ENCODE measurements at places on chromosomes 11 and 22.

DNA sequence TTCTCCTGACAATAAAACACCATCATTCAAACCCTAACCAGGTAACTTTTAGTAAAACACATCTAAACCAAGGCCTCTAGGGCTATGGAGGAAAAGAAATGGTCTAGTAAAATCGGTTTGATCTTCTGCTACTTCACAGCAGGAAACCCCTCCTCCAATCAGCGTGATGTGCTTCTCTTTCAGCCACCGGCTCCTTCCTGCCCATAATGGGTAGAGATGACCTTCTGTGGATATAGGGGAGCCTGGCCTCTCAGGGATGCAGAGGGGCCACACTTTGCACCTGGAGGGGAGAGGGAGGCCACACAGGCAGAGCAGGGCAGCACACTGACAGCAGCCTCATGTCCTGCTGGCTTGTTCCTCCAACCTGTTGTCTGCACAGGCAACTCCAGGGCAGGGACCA is 6.9 kb downstream of the EHD1 start:
- DNase-seq: no peak

- DNase-seq: no peak
Measured at GRCh38 chr11:17496406-17496805, 19.8 kb upstream of the ABCC8 start.

GRCh38 chr11:89633135-89633705 is 76.9 kb upstream of the TRIM77 start:
- DNase-seq: no peak

DNA sequence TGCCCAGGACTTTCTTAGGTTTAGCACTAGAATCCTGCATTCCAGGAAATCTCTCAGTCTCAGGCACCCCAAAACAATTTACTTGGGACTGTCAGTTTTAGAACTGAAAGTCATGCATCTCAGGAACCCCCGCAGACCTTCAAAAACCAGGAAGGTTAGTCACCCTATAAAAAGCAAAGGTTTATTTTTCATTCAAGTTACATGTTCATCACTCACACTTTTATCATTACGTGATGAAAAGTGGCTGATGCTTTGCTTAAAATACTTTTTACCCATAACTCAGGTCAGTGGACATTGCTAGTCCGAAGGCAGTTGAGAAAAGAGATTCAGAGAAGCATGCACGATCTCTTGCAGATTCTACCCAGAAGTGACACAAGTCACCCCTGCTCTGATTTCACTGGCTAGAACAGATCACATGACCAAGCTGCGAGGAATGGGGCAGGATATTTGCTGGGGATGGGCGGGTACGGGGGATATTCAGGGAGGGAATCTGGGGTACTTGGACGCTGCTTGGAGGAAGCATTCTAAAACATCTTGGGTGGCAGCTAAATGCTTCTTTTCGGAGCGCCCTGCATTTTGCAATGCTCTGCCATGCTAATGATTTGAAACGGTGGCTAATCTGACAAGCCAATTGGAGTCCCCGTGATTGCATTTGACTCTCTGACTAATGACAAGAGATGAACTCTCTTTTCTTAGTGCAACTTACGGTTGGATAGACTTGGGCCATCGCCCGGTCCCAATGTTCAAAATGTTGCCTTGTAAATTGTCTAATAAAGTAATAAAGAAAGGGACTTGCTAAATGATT is 110.2 kb downstream of the MIAT start:
- DNase-seq: no peak

- DNase-seq: no peak
Measured at GRCh38 chr11:29211202-29211601, 805.6 kb downstream of the KCNA4 start.

DNA sequence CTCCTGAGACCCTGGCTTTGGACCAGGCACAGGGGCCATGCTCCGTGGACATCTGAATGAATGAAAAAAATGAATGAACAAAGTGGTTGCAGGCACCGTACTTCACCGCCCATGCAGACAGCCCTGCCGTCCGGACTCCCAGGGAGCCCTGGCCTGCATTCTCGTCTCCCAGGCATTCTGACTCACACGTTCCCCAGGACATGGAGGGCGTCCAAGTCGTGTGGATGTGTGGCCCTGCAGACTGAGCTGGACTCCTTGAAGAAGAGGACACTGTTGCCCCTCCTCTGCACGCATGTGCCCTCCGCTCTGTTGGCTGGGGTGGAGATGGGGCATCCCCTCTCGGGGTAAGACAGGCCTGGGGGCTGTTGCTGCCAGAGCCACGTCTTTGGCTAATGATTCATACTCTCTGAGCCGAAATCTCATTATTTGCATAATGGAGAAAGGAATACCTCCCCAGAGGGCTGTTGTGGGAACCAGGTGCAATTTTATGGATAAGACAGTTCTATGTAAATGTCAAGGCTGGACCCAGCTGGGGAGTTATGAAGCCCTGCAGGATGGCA is 49.7 kb downstream of the RTL6 start:
- DNase-seq: no peak

- peak; percentile 34 for DNase-seq
Measured at GRCh38 chr22:43014316-43014868, 557 bp downstream of the PACSIN2 start.

GRCh38 chr11:94776351-94777321 is 8.5 kb downstream of the AMOTL1 start:
- no peak for DNase-seq

DNA sequence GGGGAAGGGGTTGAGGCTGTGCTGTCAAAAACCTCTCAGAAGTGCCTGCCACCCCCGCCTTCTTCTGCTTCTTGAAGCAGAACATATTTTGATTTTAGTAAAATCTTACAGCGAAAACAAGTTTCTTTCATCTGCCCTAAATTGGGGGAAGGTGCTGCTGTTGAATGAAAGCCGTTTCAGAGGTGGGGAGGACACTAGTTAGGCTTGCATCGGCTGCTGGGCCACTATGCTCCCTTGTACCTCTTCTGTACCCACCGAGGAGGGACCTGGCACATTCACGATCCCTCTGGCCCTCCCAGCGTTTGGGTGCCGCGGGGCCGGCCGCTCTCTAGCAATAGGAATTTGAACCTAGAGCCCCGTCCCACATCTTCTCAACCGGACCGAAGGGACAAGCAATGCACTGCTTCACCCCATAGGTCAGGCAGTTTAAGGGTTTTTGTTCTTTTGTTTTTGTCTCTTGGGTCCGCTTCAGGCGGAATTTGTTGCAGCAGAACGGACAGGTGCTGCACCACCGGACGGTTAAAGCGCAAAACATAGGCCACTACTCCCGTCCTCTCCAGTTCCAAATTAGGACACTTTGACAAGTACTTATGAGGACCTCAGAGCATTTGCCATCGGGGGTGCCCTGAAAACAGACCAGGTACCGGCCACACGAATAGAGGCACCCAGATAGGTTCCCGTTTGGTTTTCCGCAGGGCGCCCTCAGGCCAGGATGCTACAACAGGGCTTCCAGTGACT is 5.6 kb downstream of the SLC6A5 start:
- DNase-seq: no peak

- DNase-seq: no peak
Measured at GRCh38 chr11:9459667-9460321, 1.0 kb upstream of the ZNF143 start.

DNA sequence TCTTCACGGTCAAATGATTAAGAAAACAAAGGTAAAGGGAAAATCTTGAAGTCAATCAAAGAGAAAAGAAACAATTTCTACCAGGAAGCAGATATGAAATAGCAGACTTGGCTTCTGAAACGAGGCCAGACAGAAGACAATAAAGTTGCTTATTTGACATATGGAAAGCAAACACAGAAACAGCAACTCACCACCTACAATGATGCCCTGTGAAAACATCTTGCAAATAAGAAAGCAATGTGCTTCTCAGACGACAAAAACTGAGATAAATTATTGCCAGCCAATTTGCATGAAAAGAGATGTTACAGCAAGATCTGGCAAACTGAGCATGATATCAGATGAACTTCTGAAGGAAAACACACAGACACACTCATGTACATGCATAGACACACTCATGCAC is 45.9 kb upstream of the CTSC start:
- no peak for DNase-seq

DNA sequence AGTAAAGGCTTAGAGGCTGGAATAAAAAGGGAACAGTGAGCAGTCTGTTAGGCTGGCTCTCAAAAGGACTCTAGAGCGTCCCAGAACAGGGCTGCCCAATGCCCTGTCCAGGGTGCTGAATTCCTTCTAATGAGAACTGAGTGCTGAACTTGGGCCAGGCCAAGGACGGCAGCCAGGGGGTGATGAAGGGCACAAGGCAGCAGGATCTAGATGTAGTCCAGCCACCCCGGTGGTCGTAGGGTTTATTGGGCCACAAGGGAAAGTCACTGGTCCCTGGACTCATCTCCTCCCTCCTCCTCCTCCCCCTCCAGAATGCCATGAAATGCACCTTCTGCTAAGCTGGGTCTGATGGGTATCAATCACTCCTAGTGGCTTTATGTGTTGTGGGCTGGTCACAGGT is 19.2 kb downstream of the NPTXR start:
- DNase-seq: peak; percentile 77

- no peak for DNase-seq
Measured at GRCh38 chr11:112241486-112241885, 15.3 kb downstream of the PTS start.

GRCh38 chr11:118889797-118890196 is 6.1 kb downstream of the CXCR5 start:
- no peak for DNase-seq

DNA sequence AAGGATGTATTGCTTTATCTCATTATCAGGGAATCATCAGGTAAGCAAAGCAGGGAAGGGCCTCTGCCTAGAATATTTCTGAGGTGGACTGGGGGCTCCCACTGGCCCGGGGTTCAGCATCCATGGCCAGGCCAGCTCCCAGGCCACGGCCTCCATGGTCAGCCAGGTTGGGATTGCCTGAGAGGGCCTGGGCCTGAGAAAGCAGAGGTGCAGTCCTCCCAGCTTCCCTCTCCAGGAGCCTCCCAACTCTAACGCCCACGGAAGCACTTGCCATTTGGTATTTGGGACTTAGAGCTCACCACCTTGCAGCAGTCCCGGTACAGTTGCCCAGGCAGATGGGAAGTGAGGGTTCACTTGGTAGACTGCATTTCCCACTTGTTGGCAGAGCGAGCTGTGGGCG is 12.7 kb downstream of the DGAT2 start:
- no peak for DNase-seq

DNA sequence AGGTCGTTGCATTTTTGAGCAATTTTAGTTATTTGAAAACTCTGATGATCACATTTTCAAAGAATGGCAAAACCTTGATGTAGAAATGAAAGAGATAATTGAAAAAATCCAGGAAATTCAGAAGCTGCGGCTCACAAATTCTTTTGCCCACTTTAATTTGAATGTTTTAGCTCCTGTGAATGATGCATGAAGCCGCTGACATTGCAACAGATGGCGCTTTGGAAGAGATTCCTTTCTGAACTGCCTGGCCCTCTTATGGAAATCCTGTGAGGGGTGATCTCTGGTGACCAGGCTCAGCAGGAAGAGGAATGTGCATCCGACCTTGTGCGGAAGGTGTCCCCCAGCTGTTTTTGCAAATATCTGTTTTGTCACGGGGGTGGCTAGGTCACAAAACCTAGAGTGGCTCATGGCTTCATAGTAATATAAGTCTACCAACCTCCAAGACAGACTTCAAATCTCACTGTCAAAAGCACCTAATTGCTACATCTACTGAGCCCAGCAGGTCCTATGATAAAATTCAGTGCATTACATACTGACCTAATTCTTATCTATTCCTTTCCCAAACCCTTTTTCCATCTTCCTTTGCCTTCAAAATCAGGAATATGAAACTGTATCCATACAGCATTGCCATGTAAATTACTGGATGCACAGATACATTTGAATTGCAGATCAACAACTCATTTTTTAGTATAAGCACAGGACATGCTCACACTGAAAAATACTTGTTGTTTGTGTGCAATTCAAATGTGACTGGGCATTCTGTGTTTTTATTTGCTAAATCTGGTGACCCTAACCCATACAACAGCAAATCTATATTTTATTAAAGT is 412.7 kb downstream of the ETS1 start:
- DNase-seq: no peak

DNA sequence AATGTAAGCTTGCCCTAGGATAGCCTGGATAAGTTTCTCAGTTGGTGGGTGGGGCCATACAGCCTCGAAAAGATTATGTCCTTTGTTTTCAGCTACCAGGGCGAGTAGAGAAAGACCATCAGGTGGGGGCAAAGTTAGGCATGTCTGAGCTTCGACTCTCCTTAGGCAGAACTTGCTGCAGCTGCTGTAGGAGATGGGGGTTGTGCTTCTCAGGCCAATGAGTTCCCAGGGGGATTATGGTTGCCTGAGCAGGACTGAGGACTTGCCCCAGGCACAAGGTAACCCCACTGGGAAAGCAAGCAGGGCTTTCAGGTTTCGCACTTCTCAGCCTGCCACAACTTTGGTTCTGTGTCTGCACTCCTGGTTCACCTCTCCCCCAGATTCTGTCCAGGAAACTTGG is 173.4 kb upstream of the SESN3 start:
- no peak for DNase-seq

GRCh38 chr11:5043380-5043779 is 2.9 kb upstream of the OR52J3 start:
- DNase-seq: no peak

GRCh38 chr22:48889887-48890692 is 937.6 kb downstream of the BRD1 start:
- DNase-seq: no peak

DNA sequence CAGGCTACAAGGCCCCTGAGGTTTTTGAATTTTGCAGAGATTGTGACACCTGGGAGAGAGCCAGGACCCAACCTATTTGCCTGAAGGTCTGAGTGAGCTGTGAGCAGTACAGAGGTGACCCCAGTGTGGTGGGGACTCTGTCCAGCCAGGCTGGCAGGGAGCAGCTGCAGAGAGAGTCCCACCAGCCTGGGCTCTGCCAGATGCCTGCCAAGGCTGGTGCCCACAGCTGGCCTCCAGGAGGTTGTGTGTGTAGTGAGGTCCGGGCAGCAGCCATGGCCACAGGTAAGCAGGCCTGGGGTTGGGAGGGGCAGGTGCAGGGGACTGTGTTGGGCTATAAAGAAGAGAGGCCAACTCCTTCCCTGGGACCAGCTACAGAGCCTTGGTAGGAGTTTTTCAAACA is 144.8 kb downstream of the CRYBB2 start:
- DNase-seq: no peak

- no peak for DNase-seq
Measured at GRCh38 chr11:71130106-71130505, 122.3 kb downstream of the SHANK2 start.

- DNase-seq: no peak
Measured at GRCh38 chr11:74641289-74641688, 48.9 kb downstream of the POLD3 start.

DNA sequence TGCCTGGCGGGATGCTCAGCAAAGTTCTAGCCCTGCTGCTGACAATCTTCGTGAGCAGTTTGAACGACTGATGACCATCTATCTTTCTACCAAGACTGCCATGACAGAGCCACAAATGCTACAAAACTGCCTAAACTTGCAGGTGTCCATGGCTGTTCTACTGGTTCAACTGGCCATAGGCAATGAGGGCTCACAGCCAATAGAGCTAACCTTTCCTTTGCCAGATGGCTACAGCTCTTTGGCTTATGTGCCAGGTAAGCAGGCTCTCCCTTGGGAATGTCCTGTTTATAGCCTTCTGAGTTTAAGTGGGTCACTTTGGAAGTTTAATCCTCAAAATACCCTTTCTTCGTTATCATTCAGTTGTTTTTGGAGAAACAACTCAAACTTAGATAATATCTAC is 20.1 kb downstream of the UBE4A start:
- no peak for DNase-seq

All from progenitor cell of endocrine pancreas (in vitro differentiated cells).